IPS DF 19.7 (cell line): ENCODE measurements at places on chromosomes 2 and 18.

DNA sequence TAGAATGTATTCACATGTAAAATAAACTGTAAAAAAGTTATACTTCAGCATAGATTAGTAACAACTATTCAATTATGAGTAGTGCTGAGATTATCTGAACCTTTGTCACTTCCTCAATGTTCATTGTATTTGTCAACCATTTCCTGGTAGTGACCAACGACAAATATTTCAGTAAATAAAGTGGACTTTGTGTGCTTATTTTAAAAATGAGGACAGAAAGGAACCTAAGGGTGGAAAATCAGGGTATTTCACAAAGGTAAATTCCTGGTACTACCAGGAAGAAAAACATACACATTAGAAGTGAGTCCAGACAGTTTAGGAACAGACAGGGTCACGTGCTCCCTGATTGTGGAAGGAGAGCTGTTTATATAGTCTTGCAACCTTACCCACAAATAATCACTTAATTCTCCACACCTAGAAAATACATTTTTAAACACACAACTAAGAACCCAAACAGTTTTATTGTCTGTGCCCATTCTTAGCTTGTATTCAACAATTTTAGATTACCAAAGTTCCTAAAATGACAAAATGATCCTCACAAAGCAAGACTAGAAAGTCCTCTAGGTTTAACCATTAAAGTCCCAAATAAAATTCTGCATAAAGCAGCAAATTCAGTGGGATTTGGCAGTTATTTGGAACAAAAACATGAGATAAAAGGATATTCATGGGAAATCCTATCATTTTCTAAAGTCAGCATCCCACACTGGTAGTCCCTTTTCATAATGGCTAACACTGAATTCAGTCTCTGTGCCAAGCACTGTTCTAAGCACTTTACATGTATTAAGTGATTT is 28.2 kb downstream of the PELI1 start:
- DNase-seq = no peak

GRCh38 chr2:236656721-236657120 is 87.1 kb downstream of the ACKR3 start:
- DNase-seq = no peak

DNA sequence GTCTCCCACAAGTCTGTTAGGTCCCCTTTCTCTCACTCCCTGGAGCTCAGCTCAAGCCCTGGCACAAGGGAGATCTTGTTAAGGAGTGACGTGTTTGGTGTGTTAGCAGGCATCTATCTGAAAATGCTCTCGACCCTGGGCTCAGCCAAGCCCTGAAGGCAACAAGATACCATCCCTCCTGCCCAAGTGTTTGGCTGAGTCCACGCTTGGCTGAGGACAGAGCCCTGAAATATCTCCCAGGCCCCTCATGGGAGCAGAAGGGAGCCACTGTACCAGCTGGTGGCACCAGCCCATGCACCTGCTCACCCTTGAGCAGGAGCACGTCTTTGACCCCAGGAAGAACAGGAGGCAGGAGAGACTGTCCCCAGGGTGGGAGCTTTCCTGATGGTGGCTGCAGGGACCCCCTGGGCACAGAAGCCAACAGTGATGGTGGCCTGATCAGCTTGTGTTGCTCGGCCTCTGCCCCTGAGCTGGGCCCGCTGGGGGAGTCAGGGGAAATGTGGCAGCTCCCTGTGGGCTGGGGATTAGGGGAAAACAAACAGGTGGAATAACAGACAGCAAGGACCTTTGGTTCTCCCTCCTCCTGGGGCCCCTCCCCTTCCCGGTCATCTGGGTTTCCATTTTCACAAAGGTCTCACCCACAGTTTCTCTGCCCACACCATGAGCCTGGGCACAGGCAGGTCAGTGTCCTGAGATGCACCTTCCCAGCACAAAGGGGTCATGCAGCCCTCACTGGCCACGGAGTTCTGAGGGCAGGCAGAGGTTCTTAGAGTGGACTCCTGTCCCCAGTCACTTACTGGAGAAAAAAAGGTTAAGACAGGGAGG is 91.6 kb downstream of the RHOB start:
- DNase-seq = no peak

DNA sequence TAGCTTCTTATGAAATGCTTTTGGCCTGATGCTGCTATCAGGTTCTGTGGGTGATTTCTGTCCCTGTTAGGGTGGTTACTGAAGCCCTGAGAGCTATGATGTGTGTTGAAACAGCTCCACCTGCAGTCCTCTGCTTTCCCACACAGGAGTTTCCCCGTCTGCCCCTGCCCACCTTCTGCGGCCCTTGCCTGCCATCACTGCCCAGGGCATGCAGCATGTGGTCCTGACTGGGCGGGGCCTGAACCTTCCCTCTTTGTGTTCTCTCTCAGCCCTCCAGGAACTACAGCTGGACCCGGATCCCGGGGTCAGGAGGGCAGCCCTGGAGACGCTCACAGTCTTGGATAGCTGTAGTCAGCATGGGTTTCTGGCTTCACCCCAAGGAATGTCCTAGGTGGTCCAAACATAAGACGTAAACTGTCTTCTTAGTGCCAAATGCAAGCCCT is 21.4 kb downstream of the HJURP start:
- DNase-seq = peak; percentile 57

DNA sequence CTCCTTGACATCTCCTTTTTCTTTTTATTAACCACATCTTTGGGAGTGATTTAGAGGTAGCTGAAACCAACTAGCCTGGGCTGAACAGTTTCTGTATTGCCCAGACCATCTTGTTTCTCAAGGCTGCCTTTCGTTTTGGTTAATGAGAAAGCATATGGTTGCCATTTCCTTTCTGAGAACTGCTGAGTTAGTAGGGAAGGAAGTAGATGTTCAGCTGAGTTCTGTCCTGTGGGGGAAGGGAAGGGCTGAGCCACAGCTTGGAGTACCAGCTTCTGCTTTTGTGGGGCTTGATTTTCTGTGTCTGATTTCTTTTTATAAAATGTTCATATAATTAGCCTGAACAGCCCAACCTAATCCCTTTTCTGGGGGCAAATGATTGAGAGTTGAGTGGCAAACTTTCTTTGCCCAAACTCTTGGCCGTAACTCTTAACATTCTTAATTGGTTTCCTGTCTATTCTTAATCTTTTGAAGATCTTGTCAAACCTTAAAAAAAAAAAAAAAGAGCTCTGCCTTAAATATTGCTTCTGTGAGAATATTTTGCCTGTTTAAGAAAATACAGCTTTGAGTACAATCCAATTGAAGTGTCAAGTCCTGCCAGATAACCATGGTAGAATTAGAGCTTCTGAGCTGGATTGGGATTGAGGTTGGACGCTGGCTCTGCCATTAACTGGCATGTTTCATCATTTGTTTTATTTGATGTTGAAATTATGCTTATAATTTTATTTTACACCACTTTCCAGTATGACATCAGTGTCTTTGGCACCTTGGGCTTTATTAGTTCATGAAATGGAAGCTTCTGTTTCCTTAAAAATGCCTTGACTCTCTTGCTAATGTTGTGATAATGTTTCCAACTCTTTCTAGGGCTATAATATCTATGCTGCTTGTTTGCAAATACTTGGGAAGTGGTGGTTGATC is 1.9 kb upstream of the NABP1 start:
- DNase-seq = no peak

DNA sequence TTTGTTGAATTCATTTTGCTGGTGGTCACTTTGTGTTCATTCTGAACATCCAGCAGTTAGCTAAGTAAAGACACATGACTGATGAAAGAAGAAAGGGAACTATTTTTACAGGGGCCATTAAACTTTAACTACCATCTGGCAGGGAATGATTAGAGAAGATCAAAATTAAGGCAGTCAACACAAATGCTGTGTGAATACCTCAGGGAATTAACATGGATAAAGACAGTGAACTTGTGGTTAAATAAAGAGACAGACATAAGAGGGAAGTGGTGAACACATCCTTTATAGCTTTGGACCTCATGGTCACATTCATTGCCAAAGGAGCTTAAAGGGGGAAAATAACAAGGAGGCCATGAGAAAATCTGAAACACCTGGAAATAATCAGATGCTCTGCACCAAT is 52.6 kb upstream of the ATP5MC3 start:
- no peak for DNase-seq

GRCh38 chr2:103792042-103792441 is 1030.2 kb downstream of the TMEM182 start:
- peak; percentile 85 for DNase-seq

GRCh38 chr2:47277187-47277586 is 122.1 kb upstream of the STPG4 start:
- no peak for DNase-seq

DNA sequence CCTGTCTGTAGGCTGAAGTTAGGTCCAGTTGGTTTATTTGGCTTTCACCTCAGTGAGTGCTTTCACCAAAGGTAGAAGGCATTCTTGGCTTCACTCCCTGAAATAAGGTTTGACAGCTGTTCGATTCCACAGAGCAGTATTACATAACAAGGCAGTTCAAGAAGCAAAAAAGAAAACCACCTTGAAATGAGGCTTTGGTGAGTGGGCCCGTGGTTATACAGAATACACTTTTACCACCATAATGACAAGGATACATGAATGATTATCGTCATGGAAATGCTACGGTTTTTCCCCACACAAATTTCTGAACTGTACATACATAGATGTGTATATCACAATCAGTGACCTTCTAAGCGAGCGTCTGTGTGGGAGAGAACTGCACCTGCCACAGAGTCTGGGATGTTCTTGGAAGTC is 80.0 kb upstream of the CHRNA1 start:
- no peak for DNase-seq

DNA sequence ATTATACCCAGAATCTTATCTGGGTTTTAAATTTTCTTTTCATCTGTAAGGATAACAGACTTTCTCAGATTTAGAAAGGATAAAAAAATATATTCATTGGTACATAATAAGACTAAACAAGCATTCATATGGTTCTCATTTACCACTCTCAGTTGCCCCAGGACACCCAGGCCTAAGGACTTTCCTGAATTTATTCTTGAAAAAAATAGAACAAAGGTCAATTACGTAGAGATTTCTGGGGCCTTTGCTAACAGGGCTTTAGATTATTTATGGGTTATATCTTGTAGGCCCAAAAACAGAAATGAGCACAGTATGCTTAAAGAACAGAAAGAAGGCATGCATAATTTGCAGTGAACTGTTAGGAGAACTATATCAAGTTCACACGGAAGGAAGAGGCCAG is 269.0 kb upstream of the COL3A1 start:
- DNase-seq = no peak

GRCh38 chr2:166725927-166726924 is 162.1 kb upstream of the XIRP2 start:
- DNase-seq = no peak

- peak; percentile 38 for DNase-seq
Observed at GRCh38 chr18:32057624-32058165, 34.0 kb upstream of the RNF138 start.

DNA sequence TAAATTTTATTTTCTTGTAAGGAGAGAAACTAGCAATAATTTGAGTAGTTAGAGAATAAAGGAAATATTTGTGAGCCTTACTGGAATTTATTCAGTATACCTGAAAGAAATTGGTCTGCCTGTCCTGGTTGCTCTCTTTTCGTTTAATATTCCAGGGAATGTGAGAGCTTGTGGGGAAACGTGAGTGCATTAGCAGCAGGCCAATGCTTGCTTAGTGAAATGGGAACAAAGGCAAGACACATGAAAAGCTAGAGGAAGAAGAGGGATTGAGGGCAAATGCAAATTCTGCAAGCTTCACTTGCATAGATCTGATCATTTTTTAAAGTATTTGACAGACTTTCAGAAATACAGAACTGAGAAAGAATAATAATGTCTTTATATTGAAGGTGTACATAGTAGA is 111.0 kb downstream of the ERBB4 start:
- DNase-seq = no peak

DNA sequence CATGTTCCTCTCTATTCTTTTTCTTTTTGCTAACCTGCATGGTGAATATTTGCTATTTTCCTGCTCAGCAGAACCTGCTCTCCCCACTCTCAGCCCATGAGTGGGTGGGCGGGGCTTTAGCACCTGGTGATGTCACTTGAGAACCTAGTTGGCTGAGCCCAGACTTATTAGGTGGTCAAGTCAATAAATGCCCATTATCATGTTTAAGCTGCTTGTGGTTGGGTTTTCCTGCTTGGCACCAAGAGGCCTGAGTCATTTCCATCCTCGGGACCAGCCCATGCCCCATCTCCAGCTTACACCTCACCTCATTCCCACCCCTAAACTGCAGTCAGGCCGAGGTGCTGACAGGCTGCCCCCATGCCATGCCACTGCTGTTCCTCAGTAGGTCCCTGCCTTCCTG is 226.6 kb downstream of the ANKRD30B start:
- DNase-seq = no peak

DNA sequence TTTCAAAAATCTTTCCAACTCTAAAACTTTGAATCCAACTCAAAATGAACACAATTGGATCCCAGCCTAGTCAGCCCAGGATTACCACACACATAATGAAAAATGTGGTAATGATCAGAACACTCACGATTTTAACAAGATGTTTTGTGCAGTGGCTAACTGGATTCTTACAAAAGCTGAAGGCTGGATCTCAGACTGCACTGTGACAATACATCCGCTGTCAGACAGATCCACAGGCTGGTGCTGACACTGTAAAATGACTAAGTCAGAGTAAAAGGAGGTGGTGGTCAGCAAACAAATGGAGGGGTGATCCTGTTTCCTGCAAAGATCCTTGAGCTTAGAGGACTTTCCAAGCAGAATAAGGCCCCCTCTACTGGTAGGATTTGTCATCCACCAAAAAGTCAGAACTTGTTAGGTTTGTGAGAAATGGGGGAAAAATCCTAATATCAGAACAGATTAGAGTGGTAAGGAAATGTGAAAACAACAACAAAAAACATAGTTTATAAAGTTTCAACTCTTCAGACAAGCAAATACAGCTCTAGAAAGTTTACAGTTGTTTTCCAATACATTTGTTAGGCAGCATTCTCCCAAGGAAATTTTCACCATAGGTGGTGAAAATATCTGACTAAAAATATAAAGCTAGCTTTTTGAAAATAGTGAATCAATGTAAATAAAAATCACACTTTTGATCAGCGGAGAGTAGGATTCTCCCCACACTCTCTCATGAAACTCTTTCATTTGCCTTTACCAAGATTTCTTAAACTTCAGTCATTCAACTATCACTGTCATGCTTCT is 211.9 kb downstream of the AGPS start:
- peak; percentile 50 for DNase-seq

DNA sequence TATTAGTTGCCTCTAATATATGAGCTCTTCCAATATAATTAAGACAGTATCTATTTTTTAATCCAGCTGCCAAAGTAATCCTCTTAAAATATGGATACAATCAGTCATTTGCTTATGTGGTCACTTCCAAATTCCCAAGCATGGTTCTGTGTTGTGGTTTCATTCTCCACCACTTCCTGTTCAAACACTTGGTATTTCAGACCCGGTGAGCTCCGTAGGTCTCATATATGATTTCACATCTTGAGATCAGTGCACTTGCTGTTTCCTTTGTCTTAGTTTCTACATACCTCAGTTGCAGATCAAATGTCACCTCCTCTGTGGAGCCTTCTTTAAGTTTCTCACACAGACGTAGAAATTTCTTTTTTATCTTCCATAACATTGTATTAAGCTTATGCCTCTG is 254.2 kb downstream of the KCNS3 start:
- no peak for DNase-seq
